ENCODE measurements at places on chromosomes 7 and 10. TPM values are rescaled to one million over a fixed set of nuclear protein-coding genes. Genes with fewer than 3 reads are reported as not detected.

SEMA3A gene
- total RNA-seq = 80.2 TPM

GRCh38 chr7:98079891-98080648 lies 26.6 kb upstream of the LMTK2 start:
- no peak for DNase-seq

ADAM8 gene
- 0.68 TPM for total RNA-seq

- peak; percentile 40 for DNase-seq
Observed at GRCh38 chr10:3067118-3067858, at the start of gene PFKP. Gene PFKP (plus strand): TSS chr10:3067548. CDS start chr10:3067596, 48 bp downstream.

GRCh38 chr7:125775317-125775716 lies 845.7 kb upstream of the POT1 start:
- no peak for DNase-seq

LIPJ gene
- total RNA-seq = not detected

DNA sequence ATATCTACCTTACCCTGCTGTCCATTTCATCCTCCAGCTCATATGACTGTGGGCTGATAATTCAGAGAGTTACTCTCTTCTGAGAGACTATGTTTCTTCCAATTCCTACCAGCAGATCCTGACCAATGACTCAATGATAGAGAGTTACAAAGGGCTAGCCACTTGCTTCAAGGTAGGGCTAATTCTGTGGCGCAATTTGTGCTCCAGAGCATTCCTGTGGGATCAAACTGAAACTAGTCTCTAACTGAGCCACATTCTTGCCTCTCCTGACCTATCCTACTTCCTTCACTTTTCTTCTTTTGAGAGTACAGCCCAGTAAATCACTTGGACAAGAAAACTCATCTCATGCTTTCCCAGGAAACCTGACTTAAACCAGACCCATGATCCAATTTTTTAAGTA lies 17.9 kb upstream of the ASZ1 start:
- DNase-seq = no peak

DNA sequence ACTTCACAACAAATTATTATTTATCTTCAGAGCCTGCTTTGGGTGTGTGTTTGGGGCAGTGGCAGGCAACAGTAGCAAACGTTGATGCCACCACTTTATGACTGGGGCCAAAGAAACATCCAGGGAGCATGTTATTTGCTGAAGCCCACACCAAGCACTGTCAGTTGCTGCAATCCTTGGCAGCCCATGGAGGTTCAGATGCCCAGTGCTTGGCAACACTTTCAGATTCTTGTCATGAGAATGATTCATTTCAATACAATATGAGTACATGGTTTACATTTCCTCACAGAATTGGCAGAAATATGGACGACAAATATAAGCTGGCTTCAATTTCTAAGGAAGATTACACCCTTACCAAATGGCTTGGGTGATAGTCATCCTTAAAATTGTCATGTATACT lies 46.5 kb upstream of the GLI3 start:
- no peak for DNase-seq

DNA sequence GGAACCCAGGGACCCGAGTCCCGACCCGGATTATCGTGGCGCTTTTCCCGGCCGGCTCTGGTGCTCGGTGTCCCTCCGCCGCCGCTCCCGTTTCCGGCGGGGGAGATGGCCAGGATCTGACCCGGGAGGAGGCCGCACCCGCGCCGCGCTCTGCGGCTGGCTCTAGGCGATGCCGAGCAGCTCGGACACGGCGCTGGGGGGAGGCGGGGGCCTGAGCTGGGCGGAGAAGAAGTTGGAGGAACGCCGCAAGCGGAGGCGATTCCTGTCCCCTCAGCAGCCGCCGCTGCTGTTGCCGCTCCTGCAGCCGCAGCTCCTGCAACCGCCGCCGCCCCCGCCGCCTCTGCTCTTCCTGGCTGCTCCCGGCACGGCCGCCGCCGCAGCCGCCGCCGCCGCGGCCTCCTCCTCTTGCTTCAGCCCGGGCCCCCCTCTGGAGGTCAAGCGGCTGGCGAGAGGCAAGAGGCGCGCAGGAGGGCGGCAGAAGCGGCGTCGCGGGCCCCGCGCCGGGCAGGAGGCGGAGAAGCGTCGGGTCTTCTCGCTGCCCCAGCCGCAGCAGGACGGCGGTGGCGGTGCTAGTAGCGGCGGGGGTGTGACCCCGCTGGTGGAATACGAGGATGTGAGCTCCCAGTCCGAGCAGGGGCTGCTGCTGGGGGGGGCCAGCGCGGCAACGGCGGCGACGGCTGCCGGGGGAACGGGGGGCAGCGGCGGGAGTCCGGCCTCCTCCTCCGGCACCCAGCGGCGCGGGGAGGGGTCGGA lies 593 bp downstream of the CDK13 start:
- DNase-seq = peak; percentile 58

Measured in dermis blood vessel endothelial cell (primary cell).